SK-N-MC (cell line): ENCODE measurements at places on chromosomes 4 and X.

DNA sequence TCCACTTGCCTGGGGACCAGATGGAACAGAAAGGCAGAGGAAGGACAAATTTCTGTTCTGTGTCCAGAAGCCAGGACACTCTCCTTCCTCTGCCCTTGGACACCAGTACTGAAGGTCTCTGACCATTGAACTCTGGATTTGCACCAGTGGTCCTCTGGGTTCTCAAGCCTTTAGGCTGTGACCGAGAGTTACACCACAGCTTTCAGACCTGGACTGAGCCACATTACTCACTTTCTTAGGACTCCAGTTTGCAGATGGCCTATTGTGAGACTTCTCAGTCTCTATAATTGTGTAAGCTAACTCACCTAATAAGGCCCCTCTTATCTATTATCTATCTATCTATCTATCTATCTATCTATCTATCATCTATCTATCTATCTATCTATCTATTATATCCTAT, 295.3 kb upstream of the GALNTL6 start:
- no peak for DNase-seq

DNA sequence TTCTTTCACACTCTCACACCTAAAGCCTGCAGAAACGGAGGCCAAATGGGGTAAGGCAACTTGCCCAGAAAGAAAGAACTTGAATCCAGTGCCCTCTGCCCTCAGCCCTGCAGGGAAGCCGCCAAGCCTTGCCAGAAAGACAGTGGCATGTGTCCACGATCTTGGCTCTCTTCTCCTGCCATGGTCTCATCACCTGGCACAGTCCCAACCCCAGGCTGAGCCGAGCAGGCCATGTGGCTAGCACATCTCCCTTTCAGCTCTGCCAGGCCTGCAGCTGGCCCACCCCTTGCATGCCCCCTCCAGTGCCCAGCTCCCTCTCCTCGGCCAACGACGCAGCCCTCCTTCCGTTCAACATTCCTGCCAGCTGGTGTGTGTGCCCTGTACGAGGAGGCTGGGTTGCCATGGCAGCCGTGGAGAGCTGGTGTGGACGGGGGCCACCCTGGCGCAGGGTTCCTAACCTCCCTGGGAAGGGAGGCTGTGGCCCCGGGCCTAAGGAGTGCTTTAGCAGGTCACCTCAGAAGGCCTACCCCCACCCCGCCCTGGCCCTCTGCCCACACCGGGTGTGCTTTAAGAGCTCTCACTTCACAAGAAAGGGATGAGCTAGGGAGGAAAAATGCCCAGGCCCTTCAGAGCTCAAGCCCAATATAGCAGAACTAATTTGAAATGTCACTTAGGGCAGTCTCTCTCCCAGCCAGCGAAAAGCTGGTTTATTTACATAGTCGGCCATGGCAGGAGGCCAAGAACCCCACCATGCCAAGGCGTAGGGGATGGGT, 73.0 kb upstream of the PJA1 start:
- no peak for DNase-seq

DNA sequence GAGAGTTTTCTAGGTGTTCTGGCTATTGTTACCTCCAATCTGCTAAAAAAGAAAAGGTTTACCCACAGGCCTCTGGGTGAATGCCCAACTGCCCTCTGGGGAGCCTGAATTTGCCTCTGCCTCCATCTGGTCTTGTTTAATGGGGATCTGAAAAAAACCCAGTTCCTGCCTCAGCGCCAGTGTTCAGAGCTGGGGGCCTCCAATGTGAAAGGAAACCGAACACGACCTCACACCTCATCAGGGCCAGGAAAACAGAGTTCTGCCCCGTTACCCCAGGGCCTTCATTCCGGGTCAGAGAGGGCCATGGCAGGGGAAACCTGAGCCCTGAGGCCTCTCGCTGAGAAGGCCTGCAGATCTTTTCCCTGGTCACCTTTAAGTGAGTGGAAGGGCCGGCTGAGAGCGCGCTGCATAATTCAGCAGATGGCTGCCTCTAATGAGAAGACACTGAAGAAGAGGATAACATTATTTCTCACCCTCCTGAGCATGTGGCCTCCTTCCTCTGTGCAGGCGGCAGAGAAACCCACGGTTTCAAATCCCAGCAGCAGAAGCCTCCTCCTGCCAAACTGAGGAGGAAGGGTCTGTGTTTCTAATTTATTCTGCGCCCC, 6.8 kb downstream of the SEPTIN6 start:
- no peak for DNase-seq

- DNase-seq: no peak
Observed at GRCh38 chrX:25226151-25226550, 210.4 kb upstream of the ARX start.

GRCh38 chr4:124535003-124535402, 177.5 kb downstream of the ANKRD50 start:
- no peak for DNase-seq

DNA sequence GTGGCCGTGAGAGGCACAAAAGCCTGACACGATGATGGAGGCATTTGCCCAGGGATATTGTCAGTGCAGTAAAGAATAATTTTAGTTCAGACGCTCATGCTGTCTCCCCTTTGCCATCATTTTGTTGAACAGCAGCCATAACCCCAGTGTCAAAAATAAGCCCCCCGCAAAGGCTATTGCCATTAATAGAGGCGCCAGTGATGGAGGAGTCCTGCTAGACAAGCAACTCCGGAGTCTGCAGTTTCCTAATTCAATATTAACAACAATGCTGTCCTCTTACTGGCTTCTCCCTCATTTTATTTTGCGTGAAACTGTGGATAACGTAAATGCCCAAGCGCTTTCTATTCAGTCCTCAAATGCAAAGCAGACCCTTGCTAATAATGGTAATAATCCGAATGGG, 603 bp upstream of the SMS start:
- no peak for DNase-seq

- DNase-seq: no peak
Observed at GRCh38 chr4:87141428-87141827, 79.0 kb downstream of the KLHL8 start.

DNA sequence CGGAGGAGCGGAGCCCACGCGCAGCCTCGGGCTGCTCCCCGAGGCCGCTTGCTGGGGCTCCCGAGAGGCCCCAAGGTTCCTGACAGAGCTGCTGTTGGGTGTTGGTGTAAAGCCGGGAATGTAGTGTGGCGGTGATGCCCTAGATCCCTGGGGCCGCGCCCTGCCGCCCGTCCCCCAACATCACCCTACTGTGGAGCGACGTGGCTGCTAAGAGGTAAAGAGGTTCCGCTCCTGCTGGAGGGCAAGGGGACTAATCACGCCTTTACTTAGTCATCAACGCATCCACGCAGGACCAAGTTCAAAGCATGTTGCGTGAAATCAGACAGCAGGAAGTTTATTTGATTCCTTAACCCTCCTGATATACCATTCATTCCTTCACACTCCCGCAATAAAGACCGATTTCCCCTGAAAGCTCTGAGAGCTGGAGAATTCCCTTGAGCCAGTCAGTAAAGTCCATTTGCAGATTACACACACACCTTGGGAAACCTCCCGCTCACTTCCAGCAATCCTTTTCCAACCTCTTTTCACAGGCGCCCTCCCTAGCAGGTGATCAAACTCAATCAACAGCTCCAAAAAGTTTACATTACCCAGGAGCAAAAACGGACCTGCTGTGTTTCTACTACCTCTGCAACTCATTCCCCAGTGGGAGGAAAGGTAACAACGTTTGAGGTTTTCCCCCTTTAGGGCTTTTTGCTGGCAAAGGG, 579 bp upstream of the GABRA2 start:
- DNase-seq: no peak
